ENCODE measurements at places on chromosomes 16 and 17. TPM values are rescaled to one million over a fixed set of nuclear protein-coding genes. Genes with fewer than 3 reads are reported as not detected.

DNA sequence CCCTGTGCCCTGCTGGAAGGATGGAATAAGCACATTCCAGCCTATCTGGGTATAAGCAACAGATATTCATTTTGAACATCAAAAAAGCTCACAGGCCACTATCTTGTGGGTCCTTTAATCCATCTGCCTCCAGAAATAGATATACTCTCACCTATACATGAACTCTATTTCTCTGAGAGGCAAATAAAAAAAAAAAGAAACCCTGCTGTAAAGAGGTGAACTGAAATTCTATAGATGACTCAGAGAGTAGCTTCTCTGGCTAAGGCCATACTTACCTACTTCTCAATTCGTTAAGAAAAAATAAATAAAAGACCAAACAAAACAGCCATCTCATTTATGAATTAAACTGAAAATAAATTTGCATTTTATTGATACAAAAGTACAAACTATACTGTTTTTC lies 86.3 kb downstream of the DYNLRB2 start:
- H3K27me3 ChIP-seq, result no peaks in the 10 kb centered on the region

DNA sequence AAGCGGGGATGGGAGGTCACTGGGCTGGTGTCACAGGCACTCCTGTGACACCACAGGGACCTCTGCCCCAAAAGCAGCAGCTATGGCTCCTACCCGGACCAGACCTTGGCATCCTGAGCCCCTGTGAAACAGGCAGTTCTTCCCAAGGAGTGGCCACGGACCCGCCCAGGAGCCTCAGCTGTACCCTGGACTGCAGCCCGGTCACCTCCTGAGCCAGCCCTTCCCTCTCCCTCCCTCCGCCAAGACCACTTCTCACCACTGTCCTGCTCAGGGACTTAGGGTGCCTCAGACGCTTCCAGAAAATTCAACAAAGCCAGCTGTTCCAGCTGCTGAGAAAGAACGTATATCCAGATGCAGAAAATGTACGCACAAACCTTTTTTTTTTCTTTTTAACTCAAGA lies 13.9 kb upstream of the NCBP3 start:
- no peak overlapping the region for H3K27ac ChIP-seq
- H3K4me1 ChIP-seq, result no peaks in the 10 kb centered on the region
- no peak for DNase-seq
- H3K27me3 ChIP-seq, result no peaks in the 10 kb centered on the region
- H3K36me3 ChIP-seq, result peaks cover 4% of the 10 kb centered on the region
- H3K4me3 ChIP-seq, result no peak overlapping the region

HERPUD1 gene
- 136 TPM for total RNA-seq

GRCh38 chr16:80656711-80657150 lies 115.9 kb downstream of the DYNLRB2 start:
- no peaks in the 10 kb centered on the region for H3K27me3 ChIP-seq
- peak overlapping the region; percentile 72 for H3K4me3 ChIP-seq
- no peaks in the 10 kb centered on the region for H3K36me3 ChIP-seq
- peak overlapping the region; percentile 52 for H3K27ac ChIP-seq
- H3K4me1 ChIP-seq, result peaks cover 20% of the 10 kb centered on the region

TMED6 gene
- total RNA-seq, result 5.4 TPM

CTRB2 gene
- not detected for total RNA-seq

GRCh38 chr17:73485130-73485529 lies 159.1 kb downstream of the SDK2 start:
- H3K27me3 ChIP-seq, result no peaks in the 10 kb centered on the region
- no peak for DNase-seq
- H3K4me3 ChIP-seq, result no peak overlapping the region
- no peaks in the 10 kb centered on the region for H3K4me1 ChIP-seq

GRCh38 chr16:47236716-47237115 lies 93.0 kb upstream of the NETO2 start:
- no peak overlapping the region for H3K27ac ChIP-seq
- DNase-seq, result no peak
- H3K4me1 ChIP-seq, result no peaks in the 10 kb centered on the region
- peaks cover 3% of the 10 kb centered on the region for H3K36me3 ChIP-seq
- H3K4me3 ChIP-seq, result no peak overlapping the region
- H3K27me3 ChIP-seq, result no peaks in the 10 kb centered on the region

DNA sequence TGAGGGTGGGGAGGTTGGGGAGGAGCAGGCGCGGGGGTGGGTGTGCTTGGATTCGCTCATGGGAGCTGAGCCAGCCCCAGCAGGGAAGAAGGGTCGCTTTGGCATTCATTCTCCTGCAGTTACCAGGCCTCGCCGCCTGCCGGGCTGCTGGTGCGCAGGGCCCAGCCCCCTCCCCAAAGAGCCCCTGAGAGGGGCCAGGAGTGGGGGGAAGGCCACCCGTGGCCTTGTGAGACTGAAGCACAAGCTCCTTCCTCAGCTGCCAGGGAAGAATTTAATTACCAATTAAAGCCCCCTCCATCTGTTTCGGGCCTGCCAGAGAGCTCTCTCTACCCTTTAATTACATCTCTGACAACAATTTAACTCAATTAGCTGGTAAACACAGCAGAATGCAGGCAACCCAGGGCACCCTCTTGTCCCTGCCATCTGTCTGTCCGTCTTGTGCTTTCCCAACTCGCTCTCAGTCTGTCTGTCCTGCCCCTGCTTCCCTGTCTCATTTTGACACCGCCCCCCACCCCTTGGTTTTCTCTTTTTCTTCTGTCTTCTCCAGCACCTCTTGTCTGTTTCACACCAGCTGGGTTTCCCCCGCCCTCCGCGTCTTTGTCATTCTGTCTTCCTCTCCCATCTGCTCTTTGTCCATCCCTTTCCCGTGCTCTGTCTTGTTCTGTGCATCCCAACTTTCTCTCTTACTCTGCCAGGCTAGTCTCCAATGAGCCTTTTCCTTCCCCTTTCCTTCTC lies 32.7 kb downstream of the CDK5RAP3 start:
- H3K4me3 ChIP-seq, result no peak overlapping the region
- no peak for DNase-seq
- H3K27me3 ChIP-seq, result no peaks in the 10 kb centered on the region
- H3K27ac ChIP-seq, result no peak overlapping the region

DNA sequence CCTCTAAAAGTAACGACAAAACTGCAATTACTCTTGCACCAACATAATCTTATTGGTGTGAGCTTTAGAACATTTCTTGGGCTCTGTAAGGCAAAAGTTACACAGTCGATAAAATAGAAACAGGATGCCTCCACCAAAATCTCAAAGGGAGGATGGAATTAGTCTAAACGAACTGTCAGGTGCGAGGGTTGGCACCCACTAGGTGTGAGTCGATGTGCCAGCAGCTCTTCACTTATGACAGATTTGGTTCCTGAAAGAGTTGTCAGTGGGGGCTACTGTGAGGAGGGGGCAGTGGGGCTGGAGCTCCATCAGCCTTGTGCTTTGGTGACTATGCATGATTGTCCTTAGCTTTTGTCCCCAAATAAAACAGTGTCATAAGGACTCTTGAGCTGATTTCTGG lies 422.9 kb downstream of the TMEM114 start:
- no peaks in the 10 kb centered on the region for H3K4me1 ChIP-seq
- no peak overlapping the region for H3K4me3 ChIP-seq
- H3K36me3 ChIP-seq, result no peaks in the 10 kb centered on the region
- H3K27ac ChIP-seq, result no peak overlapping the region

CCL4 gene
- total RNA-seq, result 1.1 TPM

Measured in CD4-positive, alpha-beta memory T cell (primary cell).